Bronchial epithelial cell (primary cell): ENCODE measurements at places on chromosomes 6 and 20.

DNA sequence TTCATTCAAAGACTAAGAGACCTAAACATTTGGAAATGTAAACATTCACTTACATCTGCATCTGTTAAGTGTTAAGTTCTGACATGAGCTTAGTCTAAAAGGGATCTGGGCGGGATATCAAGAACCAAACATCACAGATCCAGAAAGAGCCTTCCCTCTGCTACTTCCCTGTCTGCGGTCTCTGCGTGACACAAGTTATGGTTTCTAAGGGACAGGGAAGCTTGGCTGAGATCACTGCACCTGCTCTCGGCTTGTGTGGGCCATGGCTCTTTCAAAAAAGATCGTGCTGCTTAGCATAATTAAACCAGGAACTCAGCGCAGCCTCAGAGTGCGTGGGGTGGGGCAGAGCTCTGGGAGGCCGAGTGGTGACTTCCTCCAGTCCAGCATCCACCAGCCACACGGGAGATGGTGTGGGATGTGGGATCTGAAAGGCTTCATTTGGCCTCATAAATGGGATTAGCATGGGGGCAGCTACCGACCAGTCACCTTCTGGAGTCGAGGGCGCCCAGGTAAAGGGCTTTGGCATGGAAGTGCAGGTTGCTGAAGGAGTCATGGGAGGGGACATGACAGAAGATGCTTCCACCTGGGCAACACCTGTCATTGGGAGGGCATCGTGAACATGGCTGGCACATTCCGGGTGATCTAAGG lies 16.7 kb upstream of the RAMACL start:
- DNase-seq: no peak

DNA sequence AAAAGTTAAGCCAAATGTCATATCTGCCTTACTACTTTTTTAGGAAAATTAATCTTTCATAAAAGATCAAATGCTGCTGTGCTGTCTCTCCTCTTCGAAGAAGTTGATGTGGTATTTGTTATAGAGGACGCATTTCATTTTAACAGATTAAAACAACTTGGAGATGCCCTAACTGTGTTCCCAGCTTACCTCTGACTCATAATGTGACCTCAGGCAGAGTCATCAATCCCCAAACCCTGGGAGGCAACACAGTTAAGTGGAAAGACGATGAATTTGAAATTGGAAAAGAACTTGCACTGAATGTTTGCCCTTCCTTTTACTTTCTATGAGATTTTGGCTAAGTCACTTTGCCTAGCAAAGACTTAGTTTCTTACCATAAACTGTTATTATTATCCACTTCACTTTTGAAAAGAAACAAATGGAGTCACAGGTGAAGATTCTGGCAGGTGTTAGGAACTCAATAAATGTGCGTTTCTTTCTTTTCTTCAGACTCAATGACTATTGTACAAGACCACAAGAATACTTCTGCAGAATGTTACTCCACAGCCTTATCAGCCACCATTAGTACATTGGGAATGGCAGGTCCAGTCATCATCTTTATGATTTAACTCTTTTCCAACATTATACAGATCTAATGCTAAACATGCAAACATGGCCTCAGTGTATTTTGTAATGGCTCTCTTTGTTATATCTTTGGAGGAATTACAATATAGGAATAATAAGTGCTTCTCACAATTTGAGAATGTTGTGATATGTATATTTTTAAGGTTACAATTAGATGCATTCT lies 102.6 kb downstream of the COL21A1 start:
- peak; percentile 83 for DNase-seq

GRCh38 chr6:100538086-100538485 lies 73.4 kb upstream of the SIM1 start:
- DNase-seq: no peak

DNA sequence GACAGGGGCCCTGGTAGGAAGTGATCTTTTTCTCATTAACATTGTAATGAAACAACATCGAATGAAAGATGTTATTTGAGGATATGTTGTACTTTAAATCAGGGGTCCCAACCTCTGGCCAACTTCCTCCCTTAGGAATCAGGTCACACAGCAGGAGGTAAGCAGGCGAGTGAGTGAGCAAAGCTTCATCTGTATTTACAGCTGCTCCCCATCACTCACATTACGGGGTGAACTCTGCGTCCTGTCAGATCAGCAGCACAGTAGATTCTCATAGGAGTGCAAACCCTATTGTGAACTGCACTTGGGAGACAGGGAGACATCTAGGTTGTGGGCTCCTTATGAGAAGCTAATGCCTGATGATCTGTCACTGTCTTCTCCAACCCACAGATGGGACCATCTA lies 19.9 kb downstream of the EPM2A start:
- DNase-seq: no peak

DNA sequence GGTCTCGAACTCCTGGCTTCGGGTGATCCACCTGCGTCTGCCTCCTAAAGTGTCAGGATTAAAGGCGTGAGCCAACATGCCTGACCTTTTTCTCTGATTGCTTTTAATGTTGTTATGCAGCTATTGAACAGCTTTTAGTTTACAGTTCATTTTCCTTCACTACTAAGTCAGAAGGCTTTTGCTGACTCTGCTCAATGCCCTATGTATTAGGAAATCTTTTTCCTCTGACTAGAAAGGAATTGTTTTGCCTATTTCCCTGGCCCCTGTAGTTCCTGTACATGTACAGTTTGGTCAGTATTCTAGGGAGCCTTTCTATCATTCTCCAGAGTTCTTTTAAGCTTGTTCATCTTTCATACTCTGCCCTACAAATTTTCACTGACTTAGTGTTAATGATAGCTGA lies 280.2 kb downstream of the CDKAL1 start:
- peak; percentile 41 for DNase-seq

- DNase-seq: no peak
These were observed 91.1 kb downstream of the DST start for GRCh38 chr6:56551409-56552120.

- DNase-seq: no peak
These were observed 12.6 kb downstream of the FOXC1 start for GRCh38 chr6:1622220-1622850.

- DNase-seq: peak; percentile 64
These were observed 7.5 kb upstream of the DST start for GRCh38 chr6:56650191-56650590.

DNA sequence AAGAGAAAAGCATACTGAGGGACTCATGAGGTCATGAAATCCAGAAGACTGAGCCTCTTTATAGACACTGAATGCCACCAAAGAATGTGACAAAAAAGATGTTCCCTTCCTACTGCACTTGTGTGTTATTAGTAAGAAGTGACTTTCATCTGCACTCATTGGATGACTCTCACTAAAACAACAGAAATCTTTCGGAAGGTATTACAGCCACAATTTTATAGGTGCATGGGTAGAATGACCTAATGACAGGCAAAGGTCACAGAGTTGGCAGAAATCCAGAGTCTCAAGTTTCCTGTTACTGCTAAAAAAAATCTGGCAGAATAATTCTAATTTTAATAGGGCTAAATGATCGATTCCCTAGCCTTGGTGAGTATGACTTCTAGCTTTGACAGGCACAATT lies 13.3 kb downstream of the PKHD1 start:
- no peak for DNase-seq

DNA sequence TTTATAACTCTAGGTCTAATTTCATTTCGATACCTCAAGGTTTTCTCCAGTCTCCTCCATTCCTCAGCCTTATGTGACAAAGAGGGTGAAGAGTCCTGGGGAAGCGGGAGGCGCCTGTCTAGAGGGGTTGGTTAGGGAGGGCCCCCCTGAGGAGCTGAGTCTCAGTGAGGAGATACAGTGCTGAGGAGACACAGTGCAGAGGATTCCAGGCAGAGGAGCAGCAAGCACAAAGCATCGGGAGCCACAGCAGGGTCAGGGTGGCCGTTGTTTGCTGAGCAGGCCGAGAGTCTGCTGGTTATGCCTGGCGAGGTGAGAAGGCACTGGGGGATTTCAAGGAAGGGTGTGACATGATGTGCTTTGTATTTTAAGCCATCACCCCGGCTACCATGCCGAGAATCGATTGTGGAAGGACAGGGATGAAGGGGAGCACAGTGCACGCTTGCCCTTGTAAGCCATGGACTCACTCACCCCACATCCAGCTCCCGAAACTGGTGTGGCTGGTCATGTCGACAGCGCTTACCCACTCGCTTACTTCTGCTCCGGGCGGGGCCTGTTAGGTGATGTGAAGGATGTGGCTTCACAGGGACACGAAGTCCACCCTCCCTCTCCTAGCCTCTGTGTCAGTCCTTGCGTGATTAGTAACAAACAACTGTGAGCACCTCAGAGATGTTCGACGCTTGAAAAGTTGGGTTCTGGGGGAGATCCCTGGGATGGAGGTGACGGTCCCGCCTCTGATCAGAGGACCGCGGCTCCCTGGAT lies 30.2 kb downstream of the FAM50B start:
- no peak for DNase-seq

GRCh38 chr20:34491932-34492509 lies 24.2 kb upstream of the DYNLRB1 start:
- no peak for DNase-seq

GRCh38 chr6:145262771-145263170 lies 472.5 kb downstream of the EPM2A start:
- no peak for DNase-seq

GRCh38 chr6:81465859-81466258 lies 286.6 kb downstream of the TENT5A start:
- DNase-seq: peak; percentile 21

GRCh38 chr20:9323622-9324021 lies 190.8 kb upstream of the LAMP5 start:
- no peak for DNase-seq

- no peak for DNase-seq
These were observed 52.5 kb downstream of the BCAS1 start for GRCh38 chr20:54017846-54018245.

DNA sequence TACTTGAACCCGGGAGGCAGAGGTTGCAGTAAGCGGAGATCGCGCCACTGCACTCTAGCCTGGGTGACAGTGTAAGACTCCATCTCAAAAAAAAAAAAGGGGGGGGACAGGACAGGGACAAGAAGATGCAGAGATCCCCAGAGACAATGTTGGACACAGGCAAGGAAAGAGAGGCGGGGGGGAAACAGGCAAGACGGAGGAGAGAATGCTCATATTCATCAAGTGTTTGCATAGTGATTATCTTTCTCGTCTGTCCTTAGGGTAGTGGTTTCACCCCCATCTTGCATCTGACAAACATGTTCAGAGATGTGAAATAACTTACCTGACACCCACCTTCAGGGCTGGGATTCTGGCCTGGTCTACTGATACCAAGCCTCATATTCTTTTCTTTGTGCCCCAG lies 29.0 kb downstream of the CHMP4B start:
- DNase-seq: no peak

- DNase-seq: no peak
These were observed 948 bp upstream of the DNAJC5 start for GRCh38 chr20:63893999-63894357.

DNA sequence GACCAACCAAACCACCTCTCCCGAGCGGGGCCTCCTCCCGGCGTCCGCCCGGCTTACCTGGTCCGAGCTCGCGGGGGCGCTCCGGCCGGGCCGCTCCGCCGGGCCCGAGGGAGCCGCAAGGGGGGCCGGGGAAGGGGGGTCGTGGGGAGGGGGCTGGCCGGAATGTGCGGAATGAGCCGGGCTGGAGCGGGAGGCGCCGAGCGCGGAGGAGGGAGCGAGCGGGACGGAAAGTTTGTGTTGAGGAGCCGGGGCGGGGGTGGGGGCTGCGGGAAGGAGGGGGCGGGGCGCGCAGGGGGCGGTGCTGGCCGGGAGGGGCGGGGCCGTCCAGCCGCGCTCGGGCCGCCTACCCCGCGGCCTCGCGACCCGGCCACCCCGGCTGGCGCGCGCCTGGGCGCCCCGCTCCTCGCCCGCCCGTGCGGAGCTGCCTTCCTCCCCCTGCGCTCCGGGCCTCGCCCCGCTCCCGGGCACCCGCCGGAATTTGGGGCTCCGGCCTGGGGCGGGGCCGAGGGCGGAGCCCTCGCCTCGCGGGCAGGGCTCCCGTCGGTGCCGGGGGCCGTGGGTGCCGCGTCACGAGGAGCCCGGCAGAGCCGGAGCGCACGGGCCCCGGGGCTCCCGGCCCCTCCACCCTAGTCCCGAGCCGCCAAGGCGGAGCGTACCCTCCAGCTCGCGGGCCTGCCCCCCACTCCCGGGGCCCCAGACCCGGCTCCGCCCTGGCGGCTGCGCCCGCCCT lies at the start of gene TEAD3:
TSS of gene TEAD3 (minus strand) at position 239 of the 730 bp plus-strand sequence.
- peak; percentile 57 for DNase-seq

- peak; percentile 86 for DNase-seq
These were observed 46.2 kb upstream of the ZNF184 start for GRCh38 chr6:27518881-27519795.

GRCh38 chr6:83429269-83429668 lies 1.6 kb downstream of the ME1 start:
- DNase-seq: no peak

DNA sequence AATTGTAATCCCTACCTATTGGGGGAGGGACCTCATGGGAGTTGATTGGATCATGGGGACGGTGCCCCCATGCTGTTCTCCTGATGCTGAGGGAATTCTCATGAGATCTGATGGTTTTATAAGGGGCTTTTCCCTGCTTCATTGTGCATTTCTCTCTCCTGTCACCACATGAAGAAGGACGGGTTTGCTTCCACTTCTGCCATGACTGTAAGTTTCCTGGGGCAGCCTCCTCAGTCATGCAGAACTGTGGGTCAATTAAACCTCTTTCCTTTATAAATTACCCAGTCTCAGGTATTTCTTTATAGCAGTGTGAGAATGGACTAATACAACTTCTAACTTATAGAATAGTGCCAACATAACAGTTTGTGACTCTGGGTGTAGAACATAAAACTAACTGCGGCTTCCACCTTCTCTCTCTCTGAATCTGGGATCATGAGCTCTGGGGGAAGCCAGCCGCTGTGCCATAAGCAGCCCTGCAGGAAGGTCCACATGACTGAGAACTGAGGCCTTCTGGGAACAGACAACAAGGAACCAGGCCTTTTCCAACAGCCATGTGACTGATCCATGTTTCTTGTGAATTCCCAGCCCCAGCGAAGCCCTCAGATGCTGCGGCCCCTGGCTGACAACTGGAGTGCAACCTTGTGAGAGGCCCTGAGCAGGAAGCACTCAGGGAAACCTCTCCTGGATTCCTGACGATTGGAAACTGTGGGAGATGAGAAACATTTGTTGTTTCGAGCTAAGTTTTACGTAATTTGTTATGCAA lies 3.4 kb upstream of the HLA-A start:
- no peak for DNase-seq

- DNase-seq: no peak
These were observed 70.3 kb upstream of the MC3R start for GRCh38 chr20:56178219-56178618.

DNA sequence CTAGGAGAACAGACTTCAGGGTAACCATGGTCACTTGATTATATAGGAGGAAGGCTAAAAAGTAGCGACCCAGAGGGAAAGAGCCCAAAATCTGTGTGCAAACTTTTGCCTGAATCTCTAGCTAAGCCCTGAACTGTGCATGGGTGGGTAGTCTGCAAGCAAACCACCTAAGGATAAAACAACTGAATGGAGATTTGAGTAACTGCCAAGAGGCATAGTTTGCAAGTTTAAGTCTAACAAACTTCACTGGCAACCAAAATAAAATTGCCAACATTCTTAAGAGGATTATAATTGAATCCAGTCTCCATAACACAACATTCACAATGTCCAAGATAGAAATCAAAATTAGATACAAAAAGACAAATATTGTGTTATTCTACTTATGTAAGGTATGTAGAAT lies 192.0 kb upstream of the PLN start:
- DNase-seq: no peak
